ENCODE measurements at places on chromosomes 3 and 15. TPM values are rescaled to one million over a fixed set of nuclear protein-coding genes. Genes with fewer than 3 reads are reported as not detected.

DNA sequence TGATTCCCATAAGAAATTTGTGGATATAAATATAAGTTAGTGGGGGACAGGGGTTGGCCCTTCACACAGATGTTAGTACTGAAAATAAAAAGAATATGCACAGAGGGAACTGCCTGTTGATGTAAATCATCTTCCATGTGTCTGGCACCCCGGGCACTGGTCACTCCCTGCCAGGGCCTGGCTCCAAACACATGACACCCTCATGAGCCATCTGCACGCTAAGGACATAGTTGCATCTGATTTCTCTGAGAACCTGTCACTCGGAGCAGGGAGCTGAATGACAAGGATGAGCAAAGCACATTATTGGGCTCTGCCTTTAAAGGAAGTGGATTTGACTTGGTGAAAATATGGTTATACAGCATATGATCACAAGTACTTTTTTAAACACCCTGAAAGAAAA lies 66.2 kb upstream of the TSC22D2 start:
- DNase-seq = no peak

DNA sequence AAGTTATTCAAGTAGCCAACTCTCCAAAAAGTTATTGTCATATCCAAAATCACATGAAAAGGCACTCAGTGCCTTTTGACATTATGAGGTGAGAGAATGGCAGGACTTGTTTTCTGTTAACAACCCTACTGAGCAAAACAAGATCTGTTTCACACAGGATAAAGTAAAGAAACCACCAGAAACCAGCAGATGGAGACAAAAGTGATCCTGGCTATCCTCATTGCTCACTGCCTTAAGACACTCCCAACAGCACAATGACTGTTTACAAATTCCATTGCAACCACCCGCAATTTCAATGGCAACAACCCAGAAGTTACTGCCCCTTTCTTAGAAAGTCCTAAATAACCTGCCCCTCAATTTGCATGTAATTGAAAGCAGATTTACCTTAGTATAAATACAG lies 352.6 kb upstream of the NDN start:
- DNase-seq = no peak

GRCh38 chr3:131502530-131503319 lies at the start of gene MRPL3:
Gene MRPL3 (minus strand): TSS chr3:131502971. CDS start chr3:131502821, 150 bp downstream.
- peak; percentile 86 for DNase-seq

DNA sequence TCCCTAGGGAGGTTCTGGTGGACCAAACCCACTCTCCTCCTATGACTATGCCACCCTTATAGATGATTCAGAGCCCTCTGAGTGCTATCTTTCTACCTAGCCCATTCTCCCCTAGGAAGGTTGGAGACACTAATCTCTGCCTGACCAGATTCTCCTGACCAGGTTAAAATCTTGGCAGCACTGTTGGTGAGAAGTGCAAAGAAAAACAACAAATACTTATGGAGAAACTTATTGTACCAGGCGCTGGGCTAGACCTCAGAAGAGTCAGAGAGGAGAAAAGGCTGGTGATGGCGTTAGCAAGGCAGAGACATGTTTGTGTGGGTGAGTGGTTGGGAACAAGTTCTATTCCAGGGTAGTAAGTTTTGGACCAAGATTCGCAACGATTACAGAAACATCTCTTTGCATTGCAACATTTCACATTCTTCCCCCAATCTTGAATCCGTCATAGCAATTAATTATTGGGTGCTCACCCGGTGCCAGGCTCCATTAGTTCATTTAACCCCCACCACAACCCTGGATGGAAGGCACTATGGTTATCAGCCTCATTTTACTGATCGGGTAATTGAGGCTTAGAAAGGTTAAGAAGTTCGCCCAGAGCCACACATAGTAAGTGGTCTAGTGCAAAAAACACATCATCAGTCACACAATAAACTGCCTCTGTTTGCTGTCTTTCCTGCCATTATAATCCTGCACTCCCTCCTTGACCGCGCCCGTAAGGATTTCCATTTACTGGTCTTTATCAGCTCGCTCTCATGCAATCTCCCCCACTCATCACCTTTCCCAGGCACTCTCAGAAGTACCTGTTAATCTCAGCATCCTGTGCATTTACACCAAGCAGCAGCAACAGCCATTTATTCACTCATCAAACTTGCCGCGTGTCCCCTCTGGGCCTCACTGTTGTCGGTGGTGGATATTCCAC lies 655 bp upstream of the TSPAN3 start:
- DNase-seq = no peak

DNA sequence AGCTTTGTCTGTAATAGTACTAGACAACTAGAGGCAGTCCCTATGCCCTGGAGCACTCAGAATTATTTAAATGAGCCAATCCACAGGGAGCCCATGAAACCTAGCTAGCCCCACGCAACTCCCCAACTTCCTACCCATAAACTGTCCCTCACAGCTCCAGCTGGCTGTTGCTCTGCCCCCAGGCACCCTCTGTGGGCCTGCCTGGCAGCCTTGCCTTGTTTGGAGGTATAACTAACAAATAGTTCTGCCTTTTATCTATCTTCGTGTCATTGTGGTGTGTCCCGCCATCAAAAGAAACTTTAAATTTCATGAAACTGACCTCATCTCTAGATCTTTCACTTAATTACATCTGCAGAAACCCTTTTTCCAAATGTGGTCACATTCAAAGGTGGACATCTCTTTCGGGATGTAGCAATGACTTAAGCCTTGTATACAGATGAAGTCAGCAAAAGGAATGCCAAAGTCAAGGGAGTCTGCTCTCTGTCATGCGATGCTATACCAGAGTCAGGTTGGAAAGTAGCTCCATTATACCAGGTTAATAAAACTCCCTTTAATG lies 1.8 kb upstream of the RTP3 start:
- DNase-seq = no peak

Gene KLHL40
- not detected for total RNA-seq

Gene GUCA1C
- not detected for total RNA-seq

Gene TMEM40
- total RNA-seq = 58.4 TPM

Gene CAMK2N2
- 6.1 TPM for total RNA-seq

Gene ARGFX
- not detected for total RNA-seq

Gene DPH3
- total RNA-seq = 39.8 TPM
